T-helper 2 cell (primary cell): ENCODE measurements at places on chromosomes 1 and 21.

DNA sequence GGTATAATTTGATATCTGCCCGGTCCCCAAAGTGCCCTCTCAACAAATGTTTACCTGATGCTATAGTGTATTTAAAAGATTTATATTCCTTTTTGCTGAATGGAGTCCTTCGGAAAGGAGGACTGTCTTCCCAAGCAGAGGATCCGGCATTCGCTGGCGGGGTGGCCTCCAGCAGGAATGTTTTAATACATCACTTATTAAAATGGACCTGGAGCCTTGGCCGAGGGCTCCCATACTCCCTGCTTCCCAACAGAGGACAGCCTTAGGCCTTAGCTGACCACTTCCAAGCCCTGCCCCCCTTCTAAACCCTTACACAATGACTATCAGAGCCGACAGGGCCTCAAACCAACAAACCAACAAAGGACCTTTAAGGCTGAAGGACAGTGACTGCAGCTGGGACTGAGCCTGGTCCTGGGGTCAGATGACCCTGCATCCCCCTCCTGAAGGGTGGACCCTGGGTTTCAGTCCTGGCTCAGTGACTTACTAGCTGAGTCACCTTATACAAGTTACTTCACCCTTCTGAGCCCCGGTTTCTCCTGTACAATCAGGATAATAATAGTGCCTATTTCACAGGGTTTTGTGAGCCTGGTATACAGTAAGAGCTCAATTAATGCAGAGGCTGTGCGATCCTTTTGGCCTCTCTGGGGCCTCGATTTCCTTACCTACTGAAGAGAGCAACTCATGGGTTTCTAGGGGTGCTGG lies 5.6 kb downstream of the CAMK2N1 start:
- DNase-seq = no peak

GRCh38 chr21:41156142-41156541 lies 11.8 kb upstream of the BACE2 start:
- DNase-seq = no peak

DNA sequence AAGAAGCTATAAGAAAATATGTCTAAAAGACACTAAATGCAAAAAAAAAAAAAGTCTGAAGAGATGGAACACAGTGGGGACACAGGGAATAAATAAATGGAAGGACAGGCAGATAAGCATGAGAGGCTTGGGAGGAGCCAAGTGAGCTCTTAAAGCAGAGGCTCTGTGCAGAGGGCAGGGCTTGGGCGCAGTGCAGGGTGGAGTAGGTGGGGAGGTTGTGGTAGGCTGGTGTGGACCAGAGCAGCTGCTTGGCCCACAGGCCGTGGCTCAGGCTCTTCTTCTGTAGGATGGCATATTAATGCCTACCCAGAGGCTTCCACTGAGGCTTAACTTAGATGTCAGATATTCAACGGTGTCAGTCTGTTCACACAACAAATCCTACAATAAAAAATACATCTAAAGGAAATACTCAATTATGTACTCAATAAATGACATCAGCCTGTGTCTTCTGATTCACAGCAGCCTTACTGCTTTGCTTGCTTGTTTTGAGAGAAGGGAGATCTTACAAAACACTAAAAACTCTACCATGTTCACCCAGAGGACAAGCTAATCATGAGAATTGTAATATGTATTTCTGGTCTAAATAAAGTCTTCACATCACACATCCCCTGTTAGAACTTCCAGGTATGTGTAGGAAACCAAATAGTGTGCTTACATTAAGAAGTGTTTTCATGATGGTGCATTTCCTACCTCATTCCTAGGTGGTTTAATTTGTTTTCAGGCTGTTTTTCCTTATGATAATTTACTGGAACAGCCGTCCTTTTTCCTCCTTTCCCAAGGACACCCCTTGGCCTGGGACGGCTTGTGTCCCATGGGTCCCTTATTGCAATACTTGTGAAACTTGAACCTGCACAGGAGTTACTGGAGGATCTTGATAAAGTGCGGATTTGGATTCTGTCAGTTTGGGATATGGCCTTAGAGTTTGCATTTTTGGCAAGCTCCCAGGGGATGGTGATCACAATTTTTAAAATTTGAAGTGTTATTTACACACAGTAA lies 24.9 kb downstream of the DIP2A start:
- DNase-seq = no peak

GRCh38 chr1:24901791-24902470 lies 28.1 kb downstream of the RUNX3 start:
- peak; percentile 4 for DNase-seq

GRCh38 chr21:24658026-24658425 lies 949.3 kb downstream of the MRPL39 start:
- DNase-seq = no peak

- no peak for DNase-seq
Observed at GRCh38 chr1:200133123-200133522, 105.6 kb downstream of the NR5A2 start.

GRCh38 chr1:178939338-178940067 lies 68.6 kb upstream of the ANGPTL1 start:
- DNase-seq = no peak

- DNase-seq = no peak
Observed at GRCh38 chr1:20382711-20383110, 92.0 kb downstream of the VWA5B1 start.

DNA sequence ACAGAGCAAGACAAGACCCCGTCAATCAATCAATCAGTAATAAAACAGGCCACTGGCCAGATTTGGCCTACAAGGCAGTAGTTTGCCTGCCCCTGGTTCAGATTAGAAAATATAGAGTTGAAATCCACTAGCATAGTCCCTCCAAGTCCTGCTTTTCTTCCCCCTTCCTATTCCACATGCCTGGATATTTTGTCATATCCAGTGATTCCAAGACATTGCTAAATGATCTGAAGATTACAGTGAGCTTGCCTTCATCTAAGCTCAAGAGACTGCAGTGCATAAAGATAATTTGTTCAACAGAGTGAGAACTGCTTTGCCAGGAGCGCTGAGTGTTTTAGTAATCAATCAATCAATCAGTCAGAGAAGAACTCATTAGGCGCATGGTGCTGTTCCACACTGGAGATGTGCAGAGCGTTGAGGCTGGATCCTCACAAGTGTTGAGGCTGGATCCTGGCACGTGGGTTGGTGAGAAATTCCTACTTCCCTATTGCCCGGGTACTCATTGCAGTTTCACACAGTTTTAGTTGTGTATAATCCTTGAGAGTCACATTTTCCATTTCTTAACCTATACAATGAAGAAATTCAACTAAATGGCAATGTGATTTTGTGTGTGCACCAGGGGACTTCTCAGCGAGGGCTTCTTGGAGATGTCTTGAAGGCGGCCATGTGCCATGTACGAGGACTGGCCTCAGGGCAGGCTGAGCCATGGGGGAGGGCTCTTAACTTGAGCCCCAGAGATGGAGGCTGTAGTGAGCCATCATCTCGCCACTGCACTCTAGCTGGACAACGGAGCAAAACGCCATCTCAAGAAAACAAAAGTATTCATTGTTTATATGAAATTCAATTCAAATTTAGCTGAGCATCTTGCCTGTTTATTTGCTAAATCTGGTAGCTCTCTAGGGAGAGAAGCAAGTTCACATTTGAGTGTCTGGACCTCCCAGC lies 76.3 kb downstream of the TOMM20 start:
- DNase-seq = no peak

DNA sequence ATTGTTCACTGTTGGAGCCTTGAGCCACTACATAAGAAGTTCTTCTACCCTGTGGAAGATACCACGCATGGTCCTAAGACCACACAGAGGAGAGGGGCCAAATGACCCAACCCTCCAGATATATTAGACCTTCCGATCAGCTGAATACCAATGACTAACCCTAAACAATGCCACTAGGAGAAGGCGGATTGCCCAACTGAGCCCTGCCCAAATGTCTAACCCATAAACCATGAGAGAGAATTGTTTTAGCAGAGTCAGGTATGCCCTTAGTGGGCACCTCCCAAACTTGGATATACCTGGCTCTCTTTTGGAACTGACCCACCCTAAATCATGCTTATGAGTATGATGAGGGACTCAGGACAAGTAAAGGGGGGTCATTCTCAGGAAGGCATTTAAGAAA lies 12.3 kb downstream of the SMG5 start:
- DNase-seq = no peak

DNA sequence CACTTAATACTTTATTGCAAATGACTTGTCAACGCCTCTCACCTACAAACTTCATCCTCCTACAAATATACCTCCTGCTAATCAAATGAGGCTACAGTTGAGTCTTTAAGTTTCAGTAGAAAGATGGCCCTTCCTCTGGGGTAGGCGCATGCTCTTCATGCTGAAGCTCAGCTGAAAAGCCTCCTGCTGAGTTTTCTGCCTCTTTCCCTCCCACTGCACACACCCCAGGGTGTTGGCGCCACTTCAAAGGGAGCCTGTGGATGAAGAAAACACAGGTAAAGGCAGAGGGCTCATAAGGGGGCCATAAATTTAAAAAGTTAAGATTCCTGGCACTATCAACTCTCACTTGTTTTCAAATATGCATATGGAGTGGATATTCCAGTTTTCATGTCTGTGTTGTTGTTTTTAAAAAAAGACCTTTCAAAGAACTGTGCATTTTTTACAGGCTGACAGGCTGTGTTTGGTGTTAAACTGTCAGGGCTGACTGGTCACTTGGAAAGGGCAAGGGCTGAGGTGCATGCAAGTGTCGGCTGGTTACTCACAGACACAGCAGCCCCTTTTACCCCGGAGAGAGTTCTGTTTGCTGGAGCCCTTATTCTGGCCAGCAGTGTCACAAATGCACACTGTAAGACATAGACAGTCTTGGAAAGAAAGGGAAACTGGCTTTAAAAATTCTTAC lies 42.9 kb upstream of the LGALS8 start:
- no peak for DNase-seq

DNA sequence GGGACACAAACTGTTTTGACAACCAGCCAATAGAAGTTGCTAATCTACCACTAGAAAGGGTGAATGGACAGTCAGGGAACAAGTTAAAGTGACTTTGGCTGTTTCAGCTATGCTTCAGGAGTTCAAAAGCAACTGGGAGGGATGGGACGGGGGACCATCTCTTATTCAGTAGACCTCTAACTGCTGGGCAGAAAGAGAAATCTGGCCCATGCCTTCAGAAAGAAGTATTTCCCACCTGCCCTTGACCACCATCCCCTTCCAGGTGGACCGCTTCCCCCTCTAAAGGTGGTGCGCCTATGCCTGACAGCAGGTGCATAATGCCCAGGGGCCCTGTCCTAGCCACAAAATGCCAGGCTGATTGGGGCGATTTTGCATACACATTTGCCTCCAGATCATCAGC lies 5.2 kb downstream of the ITPKB start:
- no peak for DNase-seq

- DNase-seq = no peak
Observed at GRCh38 chr1:211566431-211567025, 12.4 kb downstream of the SLC30A1 start.

GRCh38 chr21:17526776-17527175 lies 13.9 kb downstream of the CXADR start:
- no peak for DNase-seq

- DNase-seq = no peak
Observed at GRCh38 chr1:178025613-178026356, 55.9 kb upstream of the SEC16B start.

DNA sequence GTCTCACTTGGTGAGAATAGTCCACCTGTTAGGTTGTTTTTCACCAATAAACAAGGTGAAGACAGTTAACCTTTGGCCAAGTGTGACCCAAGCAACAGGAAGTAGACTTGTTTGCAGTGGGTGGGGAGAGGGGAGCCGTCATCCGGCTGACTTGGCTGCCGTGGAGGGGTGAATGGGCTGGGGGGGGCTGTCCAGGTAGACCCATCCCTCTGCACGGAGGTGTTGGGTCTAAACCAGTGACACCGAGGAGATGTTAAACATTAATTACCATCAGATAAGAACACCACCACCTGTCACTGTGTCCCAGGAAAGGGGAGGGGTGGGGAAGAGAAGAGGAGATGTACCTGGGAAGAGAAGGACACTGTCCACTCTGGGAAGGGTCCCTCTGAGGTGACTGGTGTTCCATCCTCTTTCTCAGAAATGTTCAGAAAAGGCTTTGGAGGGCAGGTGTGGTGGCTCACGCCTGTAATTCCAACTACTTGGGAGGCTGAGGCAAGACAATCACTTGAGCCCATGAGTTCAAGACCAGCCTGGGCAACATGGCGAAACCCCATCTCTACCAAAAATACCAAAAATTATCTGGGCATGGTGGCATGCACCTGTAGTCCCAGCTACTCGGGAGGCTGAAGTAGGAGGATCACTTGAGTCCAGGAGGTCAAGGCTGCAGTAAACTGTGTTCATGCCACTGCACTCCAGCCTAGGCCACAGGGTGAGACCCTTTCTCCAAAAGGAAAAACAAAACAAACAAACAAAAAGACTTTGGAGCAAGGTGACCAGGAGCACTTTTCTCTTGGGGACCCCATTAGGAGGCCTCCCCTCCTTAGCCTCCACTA lies 6.7 kb upstream of the MYOM3 start:
- DNase-seq = no peak

DNA sequence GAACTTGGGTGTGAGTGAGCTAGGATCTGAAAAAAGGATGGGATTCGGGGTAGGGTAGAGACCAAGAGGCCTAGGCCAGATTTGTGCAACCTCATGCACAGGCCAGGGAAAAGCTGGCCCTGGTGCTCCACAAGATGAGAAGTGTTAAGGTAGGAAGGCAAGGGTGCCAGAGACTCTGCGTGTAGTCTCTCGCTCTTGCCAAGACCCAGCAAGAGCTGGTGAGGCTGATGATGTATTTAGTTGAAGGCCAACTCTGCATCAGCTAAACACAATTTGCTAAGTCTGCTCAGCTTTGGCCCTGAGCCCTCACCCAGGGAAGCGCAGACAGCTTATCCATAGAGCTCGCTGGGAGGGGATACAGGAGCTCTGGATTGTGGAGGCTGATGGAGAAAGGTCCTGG lies 26.6 kb upstream of the SOX13 start:
- no peak for DNase-seq

DNA sequence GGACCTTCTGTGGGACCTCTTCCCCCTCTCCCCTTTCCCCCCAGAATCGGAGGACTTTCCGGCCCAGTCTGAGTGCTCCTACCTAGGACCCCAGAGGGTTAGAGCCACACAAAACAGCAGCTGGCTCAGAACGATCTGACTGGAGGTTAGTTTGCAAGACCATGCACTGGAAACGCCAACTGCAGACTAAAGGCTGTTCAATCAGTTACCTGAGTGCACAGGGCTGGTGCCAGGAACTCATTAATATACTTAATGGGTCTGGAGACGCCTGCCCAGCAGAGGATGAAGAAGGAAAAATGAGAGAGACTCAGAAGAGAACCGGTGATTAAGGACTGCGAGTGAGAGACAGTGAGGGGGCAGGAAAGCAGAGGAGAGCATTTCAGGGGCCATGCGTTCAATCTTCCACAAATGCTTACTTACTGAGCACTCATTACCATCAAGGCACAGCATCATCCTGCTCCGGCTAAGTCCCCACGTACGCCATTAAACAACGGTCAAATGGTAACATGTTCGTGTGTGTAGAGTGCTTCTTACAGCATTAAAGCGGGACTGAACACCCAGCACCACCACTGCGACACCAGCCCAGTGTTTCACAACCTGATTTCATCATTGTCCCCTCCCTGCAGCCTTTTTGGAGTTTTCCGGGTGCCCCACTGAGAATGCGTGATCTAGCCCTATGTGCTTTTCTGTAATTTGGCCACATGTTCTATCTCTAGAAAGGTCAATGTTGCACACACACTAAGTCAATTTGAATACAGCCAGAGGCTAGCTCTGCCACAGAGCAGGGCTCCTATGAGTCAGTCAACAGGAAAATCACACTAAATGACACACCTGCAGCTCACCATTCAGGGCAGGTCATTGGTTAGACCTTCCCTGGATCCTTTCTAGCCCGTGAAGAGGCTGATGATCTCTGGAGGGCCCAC lies 7.6 kb downstream of the ENO1 start:
- DNase-seq = no peak
